MCF 10A (cell line): ENCODE measurements at places on chromosomes 13 and 19.

GRCh38 chr13:44004878-44005277 lies 125.2 kb downstream of the LACC1 start:
- peak; percentile 58 for DNase-seq
- peaks cover 5% of the 10 kb centered on the region for H3K4me1 ChIP-seq
- H3K36me3 ChIP-seq = no peaks in the 10 kb centered on the region
- H3K4me3 ChIP-seq = no peak overlapping the region
- no peaks in the 10 kb centered on the region for H3K27me3 ChIP-seq

DNA sequence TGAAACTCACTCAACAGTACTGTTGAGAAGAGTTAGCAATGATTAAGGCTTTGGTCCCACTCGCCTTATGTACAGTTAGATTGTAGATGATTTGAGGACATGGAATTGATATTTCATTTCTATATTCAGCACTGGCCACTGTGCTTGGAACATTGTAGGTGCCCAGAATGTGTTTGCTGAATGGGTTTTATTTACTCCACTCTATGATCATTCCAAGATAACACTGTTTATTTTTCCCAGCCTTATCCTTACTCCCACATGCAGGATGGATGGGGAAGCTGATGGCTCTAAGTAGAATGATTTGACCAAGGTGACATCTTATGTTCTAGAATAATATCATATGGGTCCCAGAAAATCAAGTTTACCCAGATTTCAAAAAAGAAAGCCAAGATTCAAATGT lies 124.6 kb upstream of the RXFP2 start:
- DNase-seq = no peak
- H3K4me3 ChIP-seq = no peak overlapping the region

- no peak overlapping the region for H3K27ac ChIP-seq
- H3K4me1 ChIP-seq = peaks cover 5% of the 10 kb centered on the region
- H3K36me3 ChIP-seq = no peaks in the 10 kb centered on the region
- no peaks in the 10 kb centered on the region for H3K27me3 ChIP-seq
- H3K4me3 ChIP-seq = no peak overlapping the region
Measured at GRCh38 chr19:468587-469256, 7.9 kb upstream of the SHC2 start.

DNA sequence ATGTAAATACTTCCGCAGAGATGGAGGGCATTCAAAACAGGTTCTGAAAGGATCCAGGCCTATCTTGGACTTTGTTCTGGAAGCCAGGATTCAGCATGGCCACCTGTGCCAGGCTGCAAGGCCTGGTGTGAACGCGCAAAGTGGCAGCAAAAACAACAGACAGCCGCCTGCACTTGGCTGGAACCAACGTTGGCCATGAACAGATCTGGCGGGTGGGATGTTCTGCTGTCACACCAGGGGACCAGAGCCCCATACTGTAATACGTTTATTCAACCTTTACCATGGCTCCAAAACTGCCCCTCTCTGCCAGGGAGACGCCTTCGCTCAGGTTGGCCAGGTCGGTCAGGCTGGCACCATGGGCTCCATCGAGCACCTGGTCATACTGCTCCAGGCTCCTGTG lies 69.7 kb downstream of the EPS15L1 start:
- no peak overlapping the region for H3K27ac ChIP-seq
- peaks cover 65% of the 10 kb centered on the region for H3K36me3 ChIP-seq
- H3K4me1 ChIP-seq = no peaks in the 10 kb centered on the region
- no peaks in the 10 kb centered on the region for H3K27me3 ChIP-seq
- no peak for DNase-seq

DNA sequence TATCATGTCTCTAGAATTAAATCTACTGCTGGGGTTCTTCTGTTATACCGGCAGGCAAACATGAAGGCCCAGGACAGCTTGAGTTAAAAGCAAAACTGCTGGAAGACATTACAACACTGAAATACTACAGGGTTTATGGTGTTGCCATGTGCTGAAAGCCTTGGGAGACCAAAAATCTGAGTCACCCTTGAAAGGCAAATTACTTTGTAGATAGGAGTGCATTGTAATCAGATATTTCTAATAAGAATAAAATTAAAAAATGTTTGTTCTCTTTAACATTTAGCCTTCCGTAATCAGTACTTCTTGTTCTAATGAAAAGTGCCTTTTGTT lies 181.3 kb downstream of the PCDH9 start:
- no peaks in the 10 kb centered on the region for H3K36me3 ChIP-seq
- no peak overlapping the region for H3K27ac ChIP-seq
- peaks cover 17% of the 10 kb centered on the region for H3K4me1 ChIP-seq
- H3K27me3 ChIP-seq = no peaks in the 10 kb centered on the region
- no peak overlapping the region for H3K4me3 ChIP-seq
- DNase-seq = peak; percentile 24

DNA sequence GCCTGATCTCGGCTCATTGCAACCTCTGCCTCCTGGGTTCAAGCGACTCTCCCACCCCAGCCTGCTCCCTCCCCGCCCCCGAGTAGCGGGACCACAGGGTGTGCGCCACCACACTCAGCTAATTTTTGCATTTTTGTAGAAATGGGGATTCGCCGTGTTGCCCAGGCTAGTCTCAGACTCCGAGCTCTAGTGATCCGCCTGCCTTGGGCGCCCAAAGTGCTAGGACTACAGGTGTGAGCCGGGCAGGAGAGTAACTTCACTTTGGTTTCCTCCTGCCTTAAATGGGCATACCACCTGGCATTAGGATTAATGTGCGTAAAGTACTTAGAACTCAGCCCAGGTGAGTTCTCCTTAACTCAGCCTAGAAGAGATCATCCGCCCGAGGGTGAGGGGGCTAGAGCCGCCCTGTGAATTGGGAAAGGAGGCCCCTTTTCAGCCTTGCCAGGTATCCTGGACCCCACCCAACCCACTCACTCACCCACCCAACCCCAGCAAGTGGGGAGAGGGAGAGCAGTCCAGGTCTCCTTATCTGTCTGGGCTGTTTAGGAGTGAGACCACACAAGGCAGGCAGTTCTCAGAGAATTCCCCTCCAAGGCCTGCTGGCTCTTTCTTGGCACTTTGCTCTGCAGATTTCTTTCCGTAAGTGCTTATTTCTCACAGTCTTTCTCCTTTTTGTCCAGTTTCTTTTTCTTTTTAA lies 1.2 kb upstream of the ZFP36 start:
- no peak for DNase-seq
- no peaks in the 10 kb centered on the region for H3K27me3 ChIP-seq
- peaks cover 32% of the 10 kb centered on the region for H3K4me1 ChIP-seq
- H3K4me3 ChIP-seq = peak overlapping the region; percentile 94
- H3K36me3 ChIP-seq = peaks cover 46% of the 10 kb centered on the region

DNA sequence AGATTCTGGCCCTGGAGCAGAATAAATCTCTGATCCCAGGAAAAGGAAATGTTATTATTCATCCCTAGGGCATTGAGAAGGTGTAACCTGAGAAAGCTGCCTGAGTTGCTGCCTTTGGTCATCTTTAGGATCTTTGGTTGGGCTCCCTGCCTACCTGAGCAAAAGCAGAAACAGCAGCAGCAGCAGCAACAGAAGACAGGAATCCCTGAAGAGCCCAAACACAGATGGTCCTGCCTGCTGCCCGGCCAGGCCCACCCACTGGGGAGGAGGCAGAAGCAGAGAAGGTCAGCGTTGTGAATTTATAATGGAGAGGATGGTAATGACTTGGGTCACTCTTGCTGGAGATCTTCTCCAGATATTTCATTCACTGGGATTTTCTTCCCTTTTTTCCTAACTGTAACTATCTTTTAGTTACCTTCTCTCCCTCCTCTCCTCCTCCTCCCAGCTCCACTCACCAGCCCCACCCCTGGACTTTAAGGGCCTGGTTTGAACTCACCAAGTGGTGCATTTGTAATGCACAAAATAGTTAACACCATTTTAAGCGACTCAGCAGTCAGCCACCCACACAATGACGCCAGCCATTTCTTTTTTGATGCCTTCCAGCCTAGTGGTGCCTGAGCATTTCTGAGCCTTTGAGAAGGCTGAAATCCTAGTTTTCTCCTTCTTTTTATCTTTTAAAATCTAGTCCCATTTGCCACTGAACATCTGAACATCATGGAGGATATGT lies 91.7 kb downstream of the HSPH1 start:
- no peak for DNase-seq
- no peaks in the 10 kb centered on the region for H3K36me3 ChIP-seq
- no peak overlapping the region for H3K27ac ChIP-seq
- peaks cover 15% of the 10 kb centered on the region for H3K4me1 ChIP-seq
- no peaks in the 10 kb centered on the region for H3K27me3 ChIP-seq
- H3K4me3 ChIP-seq = no peak overlapping the region

DNA sequence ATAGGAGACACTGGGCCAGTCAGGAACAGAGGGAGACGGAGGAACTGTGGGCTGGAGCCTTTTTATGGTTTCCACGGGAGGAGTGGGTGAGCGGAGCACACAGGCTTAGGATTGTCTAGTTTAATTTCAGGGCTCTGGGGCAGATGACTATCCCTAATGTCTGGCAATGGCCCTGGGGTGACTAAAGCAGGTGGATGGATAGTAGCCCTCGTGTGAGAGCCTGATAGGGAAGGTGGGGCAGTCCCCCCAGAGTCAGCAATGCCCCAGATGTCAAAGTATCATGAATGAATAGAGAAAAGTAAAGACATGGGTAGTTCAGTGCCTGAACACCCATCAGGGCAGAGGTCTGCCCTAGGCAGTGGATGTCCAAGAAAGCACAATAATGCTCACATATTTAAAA lies 94.2 kb downstream of the ZDHHC20 start:
- H3K4me1 ChIP-seq = no peaks in the 10 kb centered on the region
- H3K27ac ChIP-seq = no peak overlapping the region
- no peaks in the 10 kb centered on the region for H3K36me3 ChIP-seq
- H3K27me3 ChIP-seq = no peaks in the 10 kb centered on the region

- no peaks in the 10 kb centered on the region for H3K36me3 ChIP-seq
- no peak overlapping the region for H3K27ac ChIP-seq
- no peaks in the 10 kb centered on the region for H3K27me3 ChIP-seq
- DNase-seq = no peak
- no peak overlapping the region for H3K4me3 ChIP-seq
Measured at GRCh38 chr13:36907266-36907665, 12.8 kb downstream of the SMAD9 start.

DNA sequence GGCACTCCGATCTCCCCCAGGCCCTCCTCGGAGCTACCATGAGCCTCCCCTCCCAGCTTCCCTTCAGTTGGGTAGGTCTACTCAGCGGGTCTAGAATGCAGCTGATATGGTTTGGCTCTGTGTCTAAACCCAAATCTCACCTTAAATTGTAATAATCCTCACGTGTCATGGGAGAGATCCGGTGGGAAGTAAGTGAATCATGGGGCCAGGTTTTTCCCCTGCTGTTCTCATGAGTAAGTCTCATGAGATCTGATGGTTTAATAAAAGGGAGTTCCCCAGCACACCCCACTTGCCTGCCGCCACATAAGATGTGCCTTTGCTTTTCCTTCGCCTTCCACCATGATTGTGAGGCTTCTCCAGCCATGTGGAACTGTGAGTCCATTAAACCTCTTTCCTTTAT lies 14.5 kb upstream of the DOCK9 start:
- peaks cover 31% of the 10 kb centered on the region for H3K4me1 ChIP-seq
- H3K36me3 ChIP-seq = no peaks in the 10 kb centered on the region
- H3K27me3 ChIP-seq = no peaks in the 10 kb centered on the region
- no peak for DNase-seq
- no peak overlapping the region for H3K4me3 ChIP-seq

DNA sequence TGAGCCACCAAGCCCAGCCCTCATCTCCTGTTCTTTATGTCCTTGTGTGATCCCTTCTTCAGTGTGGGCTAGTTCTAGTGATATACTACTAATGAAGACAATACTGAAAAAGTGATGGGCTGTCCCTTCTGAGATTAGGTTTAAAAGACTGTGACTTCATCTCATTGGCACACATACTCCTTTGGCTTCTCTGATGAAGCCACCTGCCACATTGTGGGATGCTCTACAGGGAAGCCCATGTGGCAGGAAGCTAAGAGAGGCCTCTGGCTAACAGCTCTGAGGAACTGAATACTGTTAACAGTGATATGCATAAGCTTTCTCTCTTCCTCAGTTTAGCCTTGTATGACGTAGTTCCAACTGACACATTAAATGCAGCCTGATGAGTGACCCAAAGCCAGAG lies 13.6 kb downstream of the CSNK1A1L start:
- no peak overlapping the region for H3K27ac ChIP-seq
- no peaks in the 10 kb centered on the region for H3K4me1 ChIP-seq
- H3K36me3 ChIP-seq = no peaks in the 10 kb centered on the region
- no peaks in the 10 kb centered on the region for H3K27me3 ChIP-seq

DNA sequence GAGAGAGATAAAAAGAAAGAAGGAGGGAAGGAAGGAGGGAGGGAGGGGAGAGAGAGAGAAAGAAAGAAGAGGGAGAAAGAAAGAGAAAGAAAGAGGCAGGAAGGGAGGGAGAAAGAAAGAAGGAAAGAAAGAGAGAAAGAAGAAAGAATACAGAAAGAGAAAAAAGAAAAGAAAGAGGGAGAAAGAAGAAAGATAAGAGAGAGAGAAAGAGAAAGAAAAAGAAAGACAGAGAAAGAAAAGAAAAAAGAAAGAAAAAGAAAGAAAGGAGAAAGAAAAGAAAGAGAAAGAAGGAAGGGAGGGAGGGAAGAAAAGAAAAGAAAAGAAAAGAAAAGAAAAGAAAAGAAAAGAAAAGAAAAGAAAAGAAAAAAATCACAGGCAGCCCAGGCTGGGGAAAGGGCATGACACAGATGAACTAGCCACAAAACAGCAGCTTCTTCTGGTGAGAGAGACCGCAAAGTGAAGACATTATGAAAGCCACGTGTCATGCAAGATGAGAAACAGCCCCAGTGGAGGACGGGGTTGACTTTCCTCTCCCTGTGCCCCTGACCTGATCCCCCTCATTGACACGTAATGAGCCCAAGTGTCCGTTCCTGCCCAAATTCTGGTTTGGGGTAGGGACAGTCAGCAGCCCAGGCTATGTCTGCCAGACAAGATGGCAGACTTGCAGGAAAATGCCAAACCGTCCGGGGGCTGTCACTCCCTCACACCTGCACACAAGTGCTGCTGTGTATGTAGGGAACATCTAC lies 102.1 kb downstream of the INSR start:
- no peak for DNase-seq
- H3K27me3 ChIP-seq = no peaks in the 10 kb centered on the region
- H3K4me3 ChIP-seq = no peak overlapping the region
- no peaks in the 10 kb centered on the region for H3K36me3 ChIP-seq

- no peaks in the 10 kb centered on the region for H3K36me3 ChIP-seq
- no peaks in the 10 kb centered on the region for H3K27me3 ChIP-seq
- H3K4me1 ChIP-seq = no peaks in the 10 kb centered on the region
- peak; percentile 78 for DNase-seq
- H3K4me3 ChIP-seq = no peak overlapping the region
- no peak overlapping the region for H3K27ac ChIP-seq
Measured at GRCh38 chr19:4139614-4140236, 13.7 kb upstream of the CREB3L3 start.

GRCh38 chr13:95643571-95643935 lies 953 bp downstream of the DZIP1 start:
- peak; percentile 44 for DNase-seq
- no peaks in the 10 kb centered on the region for H3K27me3 ChIP-seq
- H3K27ac ChIP-seq = no peak overlapping the region
- peaks cover 5% of the 10 kb centered on the region for H3K4me1 ChIP-seq
- peak overlapping the region; percentile 82 for H3K4me3 ChIP-seq

GRCh38 chr13:74093691-74094090 lies 40.5 kb downstream of the KLF12 start:
- no peaks in the 10 kb centered on the region for H3K36me3 ChIP-seq
- peaks cover 10% of the 10 kb centered on the region for H3K4me1 ChIP-seq
- no peak overlapping the region for H3K27ac ChIP-seq
- no peak for DNase-seq
- no peaks in the 10 kb centered on the region for H3K27me3 ChIP-seq

- H3K27me3 ChIP-seq = peaks cover 66% of the 10 kb centered on the region
- H3K4me3 ChIP-seq = no peak overlapping the region
- H3K36me3 ChIP-seq = no peaks in the 10 kb centered on the region
- no peak overlapping the region for H3K27ac ChIP-seq
- DNase-seq = no peak
Measured at GRCh38 chr19:39729594-39729993, 8.2 kb downstream of the CLC start.

- H3K27me3 ChIP-seq = no peaks in the 10 kb centered on the region
- H3K27ac ChIP-seq = no peak overlapping the region
- no peaks in the 10 kb centered on the region for H3K36me3 ChIP-seq
- H3K4me1 ChIP-seq = no peaks in the 10 kb centered on the region
Measured at GRCh38 chr13:33403807-33404362, 118.3 kb upstream of the STARD13 start.
